Lung microvascular endothelial cell (primary cell): ENCODE measurements at places on chromosomes 5 and 9.

- no peak for DNase-seq
Observed at GRCh38 chr9:107717529-107718314, 228.2 kb upstream of the KLF4 start.

GRCh38 chr9:1053282-1053621 is 3.1 kb downstream of the DMRT2 start:
- no peak for DNase-seq

GRCh38 chr5:88827997-88828396 is 55.0 kb downstream of the MEF2C start:
- DNase-seq = peak; percentile 57

GRCh38 chr9:104269996-104270963 is 176.2 kb downstream of the SMC2 start:
- no peak for DNase-seq

DNA sequence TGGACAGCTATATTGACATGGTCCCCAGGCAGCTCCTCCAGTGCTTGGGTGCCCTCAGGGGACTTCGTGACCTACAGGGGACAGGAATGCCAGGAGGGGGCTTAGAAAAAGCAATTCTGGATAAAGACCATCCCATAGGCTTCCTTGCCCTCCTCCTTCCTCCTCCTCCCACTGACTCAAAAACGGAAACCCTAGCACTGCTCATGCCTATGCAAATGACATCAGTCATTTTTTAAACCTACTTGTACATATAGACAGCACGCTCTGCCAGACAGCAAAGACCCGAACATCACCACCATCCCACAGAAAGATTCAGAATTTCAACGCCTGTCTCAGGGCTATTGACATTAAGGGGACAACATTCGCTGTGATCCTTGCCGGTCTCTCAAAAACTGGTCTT is 11.0 kb downstream of the IGFBPL1 start:
- no peak for DNase-seq

DNA sequence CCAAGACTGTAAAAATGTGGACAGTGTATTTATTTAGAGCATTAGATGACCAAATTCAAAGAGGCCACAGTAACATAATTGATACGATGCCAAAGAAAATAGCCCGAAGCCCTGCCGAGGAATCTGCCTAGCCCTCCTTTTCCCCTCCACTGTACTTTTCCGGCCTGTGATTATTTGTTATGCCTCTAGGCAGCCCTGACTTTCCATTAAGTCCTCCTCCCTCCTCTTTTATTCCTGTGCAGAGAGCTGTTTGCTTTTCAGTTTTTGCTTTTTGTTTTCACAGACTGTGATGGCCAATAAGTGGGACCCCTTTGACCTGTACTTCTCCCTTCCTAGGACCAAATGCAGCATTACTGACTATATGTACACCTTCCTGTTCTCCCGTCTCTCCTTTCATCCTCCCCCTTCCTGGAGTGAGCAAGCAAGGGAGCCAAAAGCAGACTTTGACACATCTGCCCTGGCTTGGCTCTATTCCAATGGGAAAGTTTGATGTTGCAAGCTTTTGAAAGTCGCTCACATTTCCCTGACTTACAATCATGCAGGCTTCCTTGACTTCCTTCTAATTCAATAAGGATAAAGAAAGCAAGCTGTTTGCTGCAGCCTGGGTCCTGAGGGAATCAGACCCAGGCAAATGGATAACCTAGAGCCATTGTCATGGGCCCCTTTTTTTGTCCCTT is 76.1 kb downstream of the NREP start:
- DNase-seq = peak; percentile 78

- no peak for DNase-seq
Observed at GRCh38 chr5:71862507-71863060, 143.5 kb downstream of the CARTPT start.

GRCh38 chr5:28468166-28468565 is 1429.8 kb upstream of the CDH9 start:
- no peak for DNase-seq

GRCh38 chr5:180291234-180291940 is 496 bp downstream of the MAPK9 start:
- peak; percentile 26 for DNase-seq

GRCh38 chr5:81520769-81521168 is 126.8 kb upstream of the ACOT12 start:
- DNase-seq = no peak

DNA sequence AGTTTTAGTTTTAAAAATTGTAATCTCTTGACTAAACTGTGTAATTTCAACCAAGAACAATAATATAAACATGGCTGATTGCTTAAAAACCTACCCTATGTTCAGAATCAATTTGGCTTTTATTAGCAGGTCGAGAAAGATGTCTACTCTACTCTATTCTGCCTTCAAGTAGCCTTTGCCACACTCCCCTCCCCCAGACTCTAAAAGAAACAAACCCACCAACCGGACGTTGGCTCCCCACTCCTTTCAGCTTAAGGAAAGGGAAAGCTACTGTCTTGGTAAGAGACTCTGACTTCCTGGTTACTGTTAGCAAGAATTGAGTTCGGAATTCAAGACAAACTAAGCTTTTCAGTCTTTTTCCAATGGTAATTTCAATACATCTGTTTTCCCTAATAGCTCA is 46.7 kb downstream of the TNFAIP8 start:
- DNase-seq = no peak

DNA sequence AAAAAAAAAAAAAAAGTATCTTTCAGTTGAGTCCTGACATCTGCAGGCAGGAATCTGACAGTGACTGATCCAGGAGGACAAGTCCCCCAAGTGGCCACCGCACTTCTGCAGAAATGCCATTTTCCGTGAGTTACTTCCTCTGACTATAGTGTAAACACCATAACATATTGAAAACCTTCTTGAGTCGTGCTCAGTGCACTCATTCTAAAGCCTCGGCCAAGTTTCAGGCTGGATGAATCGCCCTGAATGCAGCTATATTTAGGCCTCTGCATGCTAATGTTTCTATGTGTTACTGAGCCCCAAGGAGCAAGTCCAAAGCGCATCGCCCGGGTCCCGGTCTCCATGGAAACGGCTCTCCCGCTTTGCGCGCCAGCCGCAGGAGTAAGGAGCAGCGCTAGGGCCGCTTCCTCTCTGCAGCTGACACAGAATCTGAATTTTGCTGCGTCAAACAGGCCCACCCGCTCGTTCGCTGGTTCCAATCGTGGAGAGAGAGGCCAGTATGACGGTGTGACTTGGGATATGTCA is 335.4 kb downstream of the MSX2 start:
- DNase-seq = no peak

DNA sequence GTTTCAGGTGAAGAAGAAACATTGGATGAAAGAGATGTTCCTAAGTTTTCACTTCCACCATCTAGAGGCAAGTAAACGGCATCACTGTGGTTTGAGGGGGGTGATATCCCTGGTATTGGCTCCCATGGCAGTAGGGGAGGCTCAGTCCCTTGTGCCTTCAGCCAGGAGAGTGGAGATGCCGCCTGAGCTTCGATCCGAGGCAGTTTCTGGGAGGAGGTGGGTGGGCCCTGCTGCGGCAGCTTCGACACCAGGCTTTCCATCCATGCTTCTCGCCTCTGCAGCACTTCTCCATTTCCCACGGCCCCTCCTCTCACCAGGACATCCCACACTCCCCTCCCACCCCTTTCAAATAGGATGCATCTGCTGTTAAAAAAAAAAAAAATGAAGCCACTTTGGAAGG is 258.3 kb downstream of the GADD45G start:
- DNase-seq = no peak

DNA sequence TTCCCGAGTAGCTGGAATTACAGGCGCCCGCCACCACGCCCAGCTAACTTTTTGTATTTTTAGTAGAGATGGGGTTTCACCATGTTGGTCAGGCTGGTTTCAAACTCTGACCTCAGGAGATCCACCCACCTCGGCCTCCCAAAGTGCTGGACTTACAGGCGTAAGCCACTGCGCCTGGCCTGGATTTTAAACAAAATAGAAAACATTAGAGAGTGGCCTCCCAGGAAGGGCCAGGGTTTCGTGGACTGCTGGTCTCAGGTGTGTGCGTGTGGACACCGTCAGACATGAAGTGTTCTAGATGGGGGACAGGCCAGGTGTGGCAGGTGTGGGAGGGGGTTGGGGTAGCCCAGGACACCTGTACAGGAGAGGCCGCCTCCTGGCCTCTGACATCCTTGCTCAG is 7.0 kb upstream of the GBGT1 start:
- DNase-seq = no peak

DNA sequence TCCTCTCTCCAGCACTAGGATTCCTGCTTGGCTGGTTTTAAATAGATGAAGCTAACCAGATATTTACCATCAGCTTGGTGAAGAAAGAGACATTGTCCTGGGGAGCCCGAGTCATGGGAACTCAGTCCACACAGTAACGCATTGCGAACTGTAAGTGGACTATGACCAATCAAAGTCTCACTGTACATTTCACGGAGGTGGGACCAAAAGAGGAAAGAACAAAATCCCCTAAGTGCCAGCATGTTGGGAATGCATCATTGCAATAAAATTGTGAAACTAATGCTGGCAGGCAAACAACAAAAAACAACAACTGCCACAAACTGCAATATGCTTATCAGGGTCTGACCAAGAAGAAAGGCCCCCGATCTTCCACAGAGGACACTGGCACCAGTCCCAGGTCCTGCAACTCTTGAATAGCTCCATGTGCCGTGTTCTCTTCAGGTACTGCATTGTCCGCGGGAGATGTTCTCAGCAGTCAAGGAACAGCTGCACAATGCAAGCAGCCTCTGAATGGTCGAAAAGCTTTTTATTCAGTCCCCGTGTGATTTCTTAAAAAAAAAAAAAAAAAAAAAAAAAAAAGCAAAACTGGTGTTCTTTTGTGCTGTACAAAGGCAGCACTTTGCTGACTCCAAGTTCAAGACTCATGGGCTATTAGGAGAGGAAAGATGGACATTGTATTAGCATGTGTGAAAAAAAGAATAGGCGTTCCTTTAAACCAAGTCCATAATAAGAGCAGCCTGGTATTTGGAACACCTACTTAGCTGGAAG is 38.1 kb downstream of the SEMA6A start:
- no peak for DNase-seq

- DNase-seq = no peak
Observed at GRCh38 chr9:8736805-8737204, 937.2 kb upstream of the DMAC1 start.

DNA sequence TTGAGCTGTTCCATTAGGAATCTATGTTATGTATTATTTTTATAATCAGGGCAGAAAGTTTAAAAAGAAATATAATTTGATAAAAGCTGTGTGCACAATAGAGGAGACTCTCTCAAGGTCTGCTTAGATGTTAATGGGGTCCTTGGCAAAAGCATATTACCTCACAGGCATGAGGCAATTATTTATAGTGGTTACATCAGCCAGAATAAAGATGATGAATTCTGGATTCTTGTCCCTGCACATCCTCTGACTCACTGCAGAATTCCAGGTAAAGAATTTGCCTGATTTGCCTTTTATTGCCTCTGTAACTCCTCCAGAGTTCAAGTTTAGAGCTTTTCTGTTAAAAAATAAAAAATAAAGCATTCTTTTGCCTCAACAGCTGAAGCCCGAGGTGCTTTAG is 253.6 kb downstream of the MAST4 start:
- peak; percentile 66 for DNase-seq

GRCh38 chr5:14220642-14221041 is 77.5 kb downstream of the TRIO start:
- no peak for DNase-seq

DNA sequence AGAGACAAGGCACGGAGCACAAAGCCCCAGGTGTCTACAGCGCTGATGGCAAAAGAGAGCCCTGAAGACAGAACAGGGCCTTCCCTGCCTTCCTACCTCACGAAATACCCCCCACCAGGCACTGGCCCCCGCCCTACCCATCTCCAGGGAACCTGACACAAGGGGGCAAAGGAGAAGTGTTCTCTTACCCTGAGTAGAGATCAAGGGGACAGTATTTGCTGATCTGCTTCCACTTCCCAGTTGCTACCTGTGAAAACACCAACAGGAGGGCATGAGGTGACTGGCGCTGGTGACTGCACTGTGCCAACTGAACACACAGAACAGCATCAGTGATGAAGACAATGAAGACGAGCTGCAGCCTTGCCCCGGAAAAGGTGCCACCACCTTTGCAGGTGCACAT is 27.4 kb downstream of the IPPK start:
- no peak for DNase-seq

DNA sequence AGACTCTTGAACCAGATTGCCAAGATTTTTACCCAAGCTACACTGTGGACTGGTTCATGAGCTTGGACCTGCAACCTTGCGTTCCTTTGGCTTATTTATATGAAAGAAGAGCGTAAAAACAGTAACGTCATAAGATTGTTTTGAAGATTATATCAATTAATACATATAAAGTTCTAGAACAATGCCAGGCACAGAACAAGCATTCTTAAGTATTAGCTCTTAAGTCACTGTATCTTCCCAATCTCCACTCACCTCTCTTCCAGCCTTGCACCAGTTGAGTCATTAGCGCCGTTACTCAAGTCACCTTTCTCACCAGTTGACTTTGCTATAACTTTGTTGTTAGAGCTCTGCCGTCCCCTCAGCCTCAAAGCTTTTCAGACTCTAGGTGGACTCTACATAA is 415.7 kb downstream of the PLK2 start:
- DNase-seq = no peak

DNA sequence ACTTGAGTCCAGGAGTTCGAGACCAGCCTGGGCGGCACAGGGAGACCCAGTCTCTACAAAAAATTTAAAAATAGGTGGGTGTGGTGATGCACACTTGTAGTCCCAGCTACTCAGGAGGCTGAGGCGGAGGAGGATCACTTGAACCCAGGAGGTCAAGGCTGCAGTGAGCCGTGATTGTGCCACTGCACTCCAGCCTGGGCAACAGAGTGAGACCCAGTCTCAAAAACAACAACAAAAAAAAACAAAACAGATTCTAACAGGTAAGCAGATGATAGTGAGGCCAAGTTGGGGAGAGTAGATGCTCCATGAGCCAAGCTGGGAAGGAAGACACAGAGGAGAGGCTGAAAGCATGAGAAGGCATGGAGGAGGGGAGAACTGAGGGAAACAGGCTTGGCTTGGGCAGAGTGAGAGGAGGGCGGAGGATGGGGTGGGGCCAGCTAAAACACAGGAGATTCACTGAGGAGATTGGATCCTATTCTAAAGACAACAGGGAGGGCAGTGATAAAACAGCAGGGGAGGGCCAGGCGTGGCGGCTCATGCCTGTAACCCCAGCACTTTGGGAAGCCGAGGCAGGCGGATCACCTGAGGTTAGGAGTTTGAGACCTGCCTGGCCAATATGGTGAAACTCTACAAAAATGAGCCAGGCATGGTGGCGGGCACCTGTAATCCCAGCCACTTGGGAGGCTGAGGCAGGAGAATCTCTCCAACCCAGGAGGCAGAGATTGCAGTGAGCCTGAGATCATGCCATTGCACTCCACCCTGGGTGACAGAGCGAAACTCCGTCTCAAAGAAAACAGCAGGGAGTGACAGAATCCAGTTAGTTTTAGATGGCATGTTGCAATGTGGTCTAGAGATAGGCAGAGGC is 8.4 kb downstream of the RPS14 start:
- DNase-seq = no peak

- DNase-seq = no peak
Observed at GRCh38 chr5:38799556-38800377, 46.0 kb upstream of the OSMR start.

DNA sequence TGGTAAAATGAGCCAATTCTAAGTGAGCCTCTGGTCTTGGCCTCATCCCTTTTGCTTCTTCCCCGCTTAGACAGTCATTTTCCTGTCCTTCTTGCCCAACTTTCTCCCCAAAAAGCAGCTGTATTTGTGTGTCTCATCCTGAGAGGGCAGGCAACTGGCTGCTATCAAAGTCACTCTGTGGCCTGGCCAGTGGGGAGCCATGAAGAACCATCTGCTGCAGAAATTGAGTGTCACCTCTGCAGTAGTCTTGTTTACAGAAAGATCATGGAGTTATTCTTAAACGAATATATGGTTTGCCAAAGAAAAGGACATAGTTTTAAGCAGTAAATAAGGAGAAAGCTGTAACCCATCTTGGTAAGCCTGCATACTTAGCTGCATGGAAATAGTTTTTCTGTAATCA is 233.6 kb upstream of the ELAVL2 start:
- no peak for DNase-seq

- DNase-seq = no peak
Observed at GRCh38 chr9:108588246-108588645, 267.5 kb downstream of the ACTL7B start.
